ENCODE measurements at places on chromosomes 12 and 14. TPM values are rescaled to one million over a fixed set of nuclear protein-coding genes. Genes with fewer than 3 reads are reported as not detected.

The DLK1 gene
- not detected for total RNA-seq

The EXD2 gene
- 10.7 TPM for total RNA-seq

The FGF23 gene
- not detected for total RNA-seq

The WNT5B gene
- total RNA-seq: 0.34 TPM

The HOXC6 gene
- total RNA-seq: 20.8 TPM

GRCh38 chr12:42086031-42086430, 58.6 kb downstream of the GXYLT1 start:
- no peaks in the 10 kb centered on the region for H3K27me3 ChIP-seq
- peaks cover 23% of the 10 kb centered on the region for H3K4me1 ChIP-seq
- H3K27ac ChIP-seq: no peak overlapping the region
- DNase-seq: peak; percentile 55
- no peaks in the 10 kb centered on the region for H3K36me3 ChIP-seq

DNA sequence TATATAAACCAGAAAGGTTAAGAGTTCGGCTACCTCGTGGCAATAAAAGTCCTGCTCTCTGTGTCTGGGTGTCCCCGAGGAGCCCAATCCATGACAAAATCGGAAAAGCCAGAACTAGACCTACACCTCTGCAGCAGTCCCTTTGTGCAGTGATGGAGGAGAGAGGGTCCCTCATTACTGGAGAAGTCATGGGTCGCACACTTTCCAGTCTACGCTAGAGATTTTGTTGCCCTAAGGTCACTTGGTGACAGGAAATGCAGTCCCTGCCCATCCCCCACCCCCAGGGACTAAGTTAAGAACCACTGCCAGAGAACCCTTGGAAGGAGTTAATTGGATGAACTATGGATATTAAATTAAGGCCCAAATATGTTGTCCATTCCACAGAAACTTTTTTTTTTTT, 104.4 kb upstream of the ATF7IP start:
- no peaks in the 10 kb centered on the region for H3K36me3 ChIP-seq
- peaks cover 47% of the 10 kb centered on the region for H3K4me1 ChIP-seq
- no peaks in the 10 kb centered on the region for H3K27me3 ChIP-seq
- H3K4me3 ChIP-seq: no peak overlapping the region
- H3K27ac ChIP-seq: peak overlapping the region; percentile 96

GRCh38 chr14:42804141-42804540, 1197.5 kb downstream of the LRFN5 start:
- DNase-seq: peak; percentile 29
- no peak overlapping the region for H3K27ac ChIP-seq
- no peaks in the 10 kb centered on the region for H3K27me3 ChIP-seq

DNA sequence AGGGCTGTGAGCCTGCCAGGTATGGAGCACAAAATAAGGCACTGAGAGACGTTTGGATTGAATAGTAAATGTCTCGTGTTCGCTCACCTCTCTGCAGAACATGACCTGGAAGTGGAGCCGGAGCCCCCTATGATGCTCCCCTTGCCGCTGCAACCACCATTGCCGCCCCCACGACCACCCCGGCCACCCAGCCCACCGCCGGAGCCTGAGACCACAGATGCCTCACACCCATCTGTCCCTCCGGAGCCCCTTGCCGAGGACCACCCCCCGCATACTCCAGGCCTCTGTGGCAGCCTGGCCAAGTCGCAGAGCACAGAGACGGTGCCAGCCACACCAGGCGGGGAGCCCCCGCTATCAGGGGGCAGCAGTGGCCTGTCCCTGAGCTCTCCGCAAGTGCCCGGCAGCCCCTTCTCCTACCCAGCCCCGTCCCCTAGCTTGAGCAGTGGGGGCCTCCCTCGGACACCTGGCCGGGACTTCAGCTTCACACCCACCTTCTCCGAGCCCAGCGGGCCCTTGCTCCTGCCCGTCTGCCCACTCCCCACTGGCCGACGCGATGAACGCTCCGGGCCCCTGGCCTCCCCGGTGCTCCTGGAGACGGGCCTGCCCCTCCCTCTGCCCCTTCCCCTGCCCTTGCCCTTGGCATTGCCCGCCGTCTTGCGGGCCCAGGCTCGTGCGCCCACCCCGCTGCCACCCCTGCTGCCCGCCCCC, 18.7 kb downstream of the SETD1B start:
- no peak for DNase-seq
- peaks cover 43% of the 10 kb centered on the region for H3K36me3 ChIP-seq
- H3K27me3 ChIP-seq: no peaks in the 10 kb centered on the region
- no peak overlapping the region for H3K4me3 ChIP-seq
- H3K27ac ChIP-seq: no peak overlapping the region

DNA sequence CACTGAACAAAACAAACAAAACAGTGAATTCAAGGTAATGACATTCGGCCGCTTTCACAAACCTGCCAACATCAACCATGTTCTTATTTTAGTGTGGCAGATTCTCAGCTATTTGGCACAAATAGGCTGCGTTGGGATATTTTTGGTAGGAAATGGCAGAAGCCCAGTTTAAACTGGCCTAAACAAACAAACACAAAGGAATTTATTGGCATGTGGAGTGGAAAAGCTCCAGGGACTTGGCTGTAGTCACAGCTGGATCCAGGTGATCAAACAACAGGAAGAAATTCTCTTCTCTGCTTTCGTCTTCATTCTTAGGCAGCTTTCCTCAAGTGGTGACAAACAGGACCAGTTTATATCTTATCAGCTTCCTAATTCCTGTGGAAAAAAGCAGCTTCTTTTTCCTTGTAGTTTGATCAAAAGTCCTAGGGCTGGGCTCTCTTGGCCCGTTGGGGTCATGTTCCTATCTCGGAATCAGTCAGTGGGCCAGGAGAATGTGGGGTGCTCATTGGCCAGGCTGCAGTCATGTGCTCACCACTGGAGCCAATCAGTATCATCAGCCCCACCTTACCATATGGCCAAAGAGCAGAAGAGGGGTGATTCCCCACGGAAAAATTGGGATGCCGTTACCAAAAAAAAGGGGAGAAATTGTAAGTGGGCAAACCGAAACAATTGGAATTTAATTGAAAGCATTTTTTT, 22.6 kb downstream of the C12orf75 start:
- peaks cover 11% of the 10 kb centered on the region for H3K4me1 ChIP-seq
- H3K36me3 ChIP-seq: no peaks in the 10 kb centered on the region
- DNase-seq: no peak
- no peak overlapping the region for H3K4me3 ChIP-seq
- no peak overlapping the region for H3K27ac ChIP-seq

- H3K4me1 ChIP-seq: no peaks in the 10 kb centered on the region
- peak; percentile 28 for DNase-seq
- no peaks in the 10 kb centered on the region for H3K27me3 ChIP-seq
- H3K4me3 ChIP-seq: no peak overlapping the region
- peaks cover 51% of the 10 kb centered on the region for H3K36me3 ChIP-seq
Measured at GRCh38 chr12:110134691-110135411, 10.7 kb downstream of the IFT81 start.

GRCh38 chr12:32476446-32476845, 77.1 kb downstream of the FGD4 start:
- H3K4me3 ChIP-seq: no peak overlapping the region
- H3K4me1 ChIP-seq: peaks cover 14% of the 10 kb centered on the region
- no peaks in the 10 kb centered on the region for H3K36me3 ChIP-seq
- H3K27ac ChIP-seq: no peak overlapping the region
- H3K27me3 ChIP-seq: no peaks in the 10 kb centered on the region

DNA sequence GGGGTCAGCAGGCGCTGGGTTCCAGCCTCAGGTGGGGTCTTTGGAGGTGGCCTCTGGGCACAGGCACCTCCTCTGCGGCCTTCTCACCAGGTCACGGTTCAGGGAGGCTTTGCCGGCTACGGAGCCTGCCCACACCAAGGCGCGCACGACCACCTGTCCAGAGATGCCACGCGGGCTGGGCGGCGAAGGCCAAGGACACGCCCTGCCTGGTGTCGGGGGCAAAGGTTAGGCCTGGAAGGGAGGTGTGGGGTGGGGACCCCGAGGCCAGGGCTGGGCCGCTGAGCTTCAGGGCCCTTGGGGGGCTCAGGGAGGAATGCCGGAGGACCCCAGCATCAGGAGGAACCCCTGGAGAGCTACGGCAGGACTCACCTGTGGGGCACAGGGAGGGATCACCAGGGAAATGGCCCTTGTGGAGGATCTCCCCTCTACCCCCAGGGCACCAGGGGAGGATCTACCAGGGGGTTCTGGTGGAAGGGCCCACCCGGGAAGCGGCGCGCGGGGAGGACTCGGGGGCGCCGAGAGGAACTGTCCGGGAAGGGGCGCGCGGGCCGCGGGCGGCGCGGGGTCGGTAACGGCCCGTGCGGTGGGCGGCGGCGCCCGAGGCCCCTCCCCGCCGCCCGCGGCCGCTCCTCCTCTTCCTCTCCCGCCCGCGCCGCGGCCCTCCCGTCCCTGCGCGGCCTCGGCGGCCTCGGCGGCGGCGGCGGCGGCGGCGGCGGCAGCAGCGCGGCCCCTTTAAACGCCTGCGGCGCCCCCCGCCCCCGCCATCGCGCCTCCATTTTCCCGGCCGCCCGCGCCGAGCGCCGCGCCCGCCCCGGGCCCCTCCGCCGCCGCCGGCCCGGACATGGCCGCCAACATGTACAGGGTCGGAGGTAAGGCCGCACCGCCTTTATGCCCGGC, at the start of gene MTA1:
Gene MTA1 (plus strand): TSS at position 633 of the 897 bp plus-strand sequence. CDS start 209 bp downstream, at position 842.
- H3K27me3 ChIP-seq: no peaks in the 10 kb centered on the region
- H3K4me1 ChIP-seq: peaks cover 28% of the 10 kb centered on the region
- peak; percentile 74 for DNase-seq

DNA sequence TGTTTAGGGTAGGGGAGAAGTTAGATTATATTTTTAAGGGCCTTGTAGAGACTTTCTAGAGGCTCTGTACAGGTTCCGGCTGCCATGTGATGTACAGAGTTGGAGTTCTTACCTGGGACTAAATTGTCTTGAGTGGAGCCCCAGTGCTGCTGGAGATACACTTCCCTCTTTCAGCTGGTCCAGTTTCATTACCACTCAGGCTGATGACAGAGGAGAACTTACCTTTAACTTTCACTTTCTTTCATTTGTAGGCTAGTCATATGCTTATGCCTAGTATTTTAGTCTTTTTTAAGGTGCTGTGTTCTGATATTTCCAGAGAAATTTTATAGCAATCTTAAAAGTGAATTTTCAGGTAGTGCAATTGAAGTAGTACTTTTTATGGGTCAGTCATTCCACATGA, 117.3 kb downstream of the ERC1 start:
- H3K27ac ChIP-seq: no peak overlapping the region

DNA sequence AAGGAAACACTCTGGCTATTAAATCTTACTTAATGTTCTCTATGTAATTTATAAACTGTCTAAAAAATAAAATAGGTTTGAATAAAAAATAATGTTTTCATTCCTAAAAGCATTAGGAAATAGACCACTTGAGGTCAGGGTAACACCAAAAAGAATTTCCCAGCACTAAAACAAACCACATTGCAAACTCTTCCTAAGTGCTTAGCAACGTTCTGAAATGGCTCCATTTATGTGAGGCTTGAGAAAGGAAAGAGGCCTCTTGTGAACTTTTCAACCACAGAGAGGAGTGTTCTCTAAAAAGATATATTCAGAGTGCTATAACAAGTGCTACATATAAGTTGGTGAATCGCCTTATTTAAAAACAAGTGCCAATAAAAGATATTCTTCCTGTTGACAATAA, 42.7 kb downstream of the ALX1 start:
- no peak overlapping the region for H3K4me3 ChIP-seq
- H3K27ac ChIP-seq: no peak overlapping the region
- no peaks in the 10 kb centered on the region for H3K27me3 ChIP-seq
- DNase-seq: peak; percentile 34
- no peaks in the 10 kb centered on the region for H3K36me3 ChIP-seq

DNA sequence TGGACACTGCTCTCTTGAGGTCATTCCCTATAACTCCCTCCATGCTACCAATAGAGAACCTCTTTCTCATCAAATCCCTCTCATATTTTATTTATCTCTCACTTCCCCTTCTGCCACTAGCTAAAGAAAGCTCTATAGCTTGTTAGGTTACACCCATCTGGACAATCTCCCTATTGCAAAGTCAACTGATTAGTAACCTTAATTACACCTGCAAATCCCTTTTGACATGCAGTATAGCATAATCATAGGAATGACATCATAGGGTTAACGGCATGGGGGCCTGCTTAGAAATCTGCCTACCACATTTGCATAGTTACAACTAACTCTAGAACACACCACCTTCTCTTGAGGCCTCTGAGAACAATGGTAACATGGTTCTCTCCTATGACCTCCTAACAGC, 181.2 kb downstream of the EMP1 start:
- no peak for DNase-seq
- H3K27ac ChIP-seq: no peak overlapping the region

GRCh38 chr14:34781242-34781641, 66.8 kb upstream of the CFL2 start:
- H3K4me3 ChIP-seq: no peak overlapping the region
- H3K36me3 ChIP-seq: peaks cover 78% of the 10 kb centered on the region
- DNase-seq: peak; percentile 57
- no peaks in the 10 kb centered on the region for H3K4me1 ChIP-seq
- no peaks in the 10 kb centered on the region for H3K27me3 ChIP-seq

GRCh38 chr14:35963209-35963608, 137.1 kb downstream of the BRMS1L start:
- no peak overlapping the region for H3K4me3 ChIP-seq
- DNase-seq: peak; percentile 31
- H3K4me1 ChIP-seq: no peaks in the 10 kb centered on the region
- no peaks in the 10 kb centered on the region for H3K27me3 ChIP-seq

DNA sequence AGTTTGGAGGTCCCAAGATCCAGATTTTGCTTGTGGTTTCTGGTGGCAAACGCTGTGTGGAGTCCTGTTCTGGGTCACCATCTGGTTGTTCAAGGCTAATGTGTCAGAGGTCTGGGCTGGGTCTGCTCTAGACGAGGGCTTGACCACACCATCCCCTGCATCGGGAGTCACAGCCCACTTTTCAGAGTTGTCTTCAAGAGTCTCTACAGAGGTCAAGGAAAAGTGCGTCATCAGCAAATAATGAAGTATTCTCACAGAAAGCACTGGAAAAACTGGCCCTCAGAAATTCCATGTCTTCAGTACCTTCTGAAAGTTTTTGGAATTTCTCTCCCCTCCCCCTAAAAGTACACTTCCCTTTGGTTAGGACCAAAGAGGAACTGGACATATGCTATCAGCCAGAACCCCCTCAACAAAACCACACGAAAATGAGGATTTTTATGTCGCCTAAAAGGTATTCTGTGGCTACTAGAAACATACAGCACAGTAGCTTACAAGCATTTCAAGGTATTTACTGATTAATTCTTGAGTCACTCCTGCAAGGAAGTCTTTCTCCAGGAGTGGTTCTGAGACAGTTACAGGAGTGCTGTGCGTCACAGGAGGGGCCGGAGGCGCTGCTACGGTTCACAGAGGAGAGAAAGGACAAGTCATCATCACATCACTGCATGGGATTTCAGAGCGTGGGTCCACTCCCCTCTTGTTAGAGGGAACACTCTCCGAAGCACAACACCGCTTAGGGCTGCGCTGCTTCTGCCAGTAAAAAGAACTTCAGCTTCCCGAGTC, 35.4 kb downstream of the RAD52 start:
- H3K27ac ChIP-seq: no peak overlapping the region
- H3K4me3 ChIP-seq: no peak overlapping the region
- no peaks in the 10 kb centered on the region for H3K4me1 ChIP-seq
- peaks cover 89% of the 10 kb centered on the region for H3K36me3 ChIP-seq
- H3K27me3 ChIP-seq: no peaks in the 10 kb centered on the region

- no peak for DNase-seq
- H3K4me1 ChIP-seq: no peaks in the 10 kb centered on the region
- H3K27me3 ChIP-seq: no peaks in the 10 kb centered on the region
- no peak overlapping the region for H3K4me3 ChIP-seq
- no peaks in the 10 kb centered on the region for H3K36me3 ChIP-seq
Measured at GRCh38 chr12:110680032-110680431, 8.9 kb downstream of the HVCN1 start.
